ENCODE measurements at places on chromosomes 2 and 18.

DNA sequence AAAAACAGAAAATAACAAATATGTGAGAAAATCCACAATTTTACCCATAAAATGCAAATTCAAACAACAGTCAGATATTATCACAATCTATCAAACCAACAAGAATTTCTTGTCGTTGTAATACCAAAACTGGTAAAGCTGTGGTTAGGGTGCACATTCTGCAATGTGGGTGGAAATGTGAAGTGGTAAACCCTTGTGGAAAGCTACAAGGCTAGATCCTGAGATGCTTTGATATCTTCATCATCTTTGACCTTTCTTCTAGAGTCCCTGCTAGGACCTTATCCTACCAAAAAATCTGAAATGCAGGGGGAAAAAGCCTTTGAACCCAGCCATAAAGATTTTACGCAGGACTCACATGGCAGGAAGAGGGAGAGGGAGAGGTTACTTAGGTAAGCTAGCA is 17.2 kb upstream of the ATG16L1 start:
- DNase-seq = no peak

DNA sequence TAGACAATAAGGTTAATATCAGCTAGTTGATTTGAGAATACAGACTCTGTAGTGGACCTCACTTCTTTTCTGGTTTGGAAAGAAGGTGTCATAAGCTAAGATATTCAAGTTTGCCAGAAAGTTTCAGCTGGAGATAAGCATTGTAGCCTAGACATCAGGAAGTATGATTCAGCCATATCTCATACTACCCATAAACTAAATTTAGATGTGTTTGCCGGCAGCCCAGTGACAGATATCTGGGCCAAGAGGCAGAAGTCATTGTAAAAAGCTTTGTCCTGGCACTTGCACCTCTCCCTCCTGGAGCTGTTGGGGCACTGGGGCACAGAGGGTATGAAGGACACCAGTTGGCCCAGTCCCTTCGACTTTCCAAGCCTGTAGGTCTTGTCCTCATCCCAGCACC is 128.0 kb downstream of the EPHA4 start:
- DNase-seq = no peak

DNA sequence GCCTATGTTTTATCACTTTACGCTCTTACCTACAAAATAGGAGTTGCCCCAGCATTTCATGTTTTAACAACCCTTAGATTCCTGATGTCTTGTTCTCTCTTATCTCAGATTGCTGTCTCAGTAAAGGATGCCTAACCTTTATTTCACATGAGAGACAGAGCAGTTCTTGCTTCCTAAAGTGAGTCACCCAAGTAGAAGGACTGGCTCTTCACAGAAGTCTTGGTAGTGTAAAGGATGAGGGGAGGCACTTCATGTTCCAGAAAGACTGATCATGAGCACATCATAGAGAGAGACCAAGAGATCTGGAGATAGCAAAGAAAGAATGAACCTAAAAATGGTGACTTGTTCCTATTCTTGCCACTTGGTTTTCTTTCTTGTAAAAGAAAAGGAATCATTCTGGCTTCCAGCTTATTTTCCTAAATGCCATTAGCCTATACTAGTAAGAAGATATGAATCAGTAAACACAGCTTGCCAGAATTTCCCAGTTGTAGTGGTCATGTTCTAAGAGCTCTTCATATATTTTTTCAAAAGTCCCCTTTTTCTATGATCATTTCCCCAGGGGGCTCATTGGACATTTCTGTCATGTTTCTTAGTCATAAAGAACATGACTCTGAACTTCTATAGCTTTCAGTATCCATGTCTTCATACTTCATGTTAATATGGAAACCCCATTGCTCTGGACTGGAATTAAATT is 54.9 kb downstream of the MAPRE2 start:
- no peak for DNase-seq

DNA sequence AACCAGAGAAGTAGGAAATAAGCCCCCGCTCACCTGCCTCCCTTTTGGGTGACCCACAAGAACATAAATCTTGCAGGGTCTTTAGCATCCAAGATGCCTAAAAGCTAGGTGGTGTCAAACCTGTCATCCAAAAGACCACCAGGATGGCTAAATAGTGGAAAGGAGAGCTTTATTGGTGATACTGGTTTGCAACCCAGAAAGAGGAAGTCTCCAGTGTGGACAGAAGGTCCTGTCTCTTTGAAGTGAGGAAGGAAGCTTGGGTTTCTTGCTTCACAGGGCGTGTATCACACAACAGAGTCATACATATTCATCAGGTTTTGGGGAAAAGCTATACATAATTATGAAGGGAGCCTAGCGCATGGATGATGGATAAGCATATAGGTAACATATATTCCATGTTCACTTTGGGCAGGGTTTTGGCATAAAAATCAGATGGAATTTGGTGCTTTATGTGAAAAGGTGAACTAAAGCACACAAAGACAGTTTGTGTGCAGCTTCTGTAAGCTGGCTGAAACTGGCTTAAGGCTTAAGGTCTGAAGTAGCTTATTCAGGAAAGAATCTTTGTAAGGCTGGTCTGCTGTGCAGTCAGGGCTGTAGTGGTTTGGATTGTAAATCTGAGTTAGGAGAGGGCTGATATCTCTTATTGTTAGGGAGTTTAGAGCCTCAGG is 102.2 kb upstream of the MSH2 start:
- no peak for DNase-seq

- DNase-seq = no peak
These were observed 10.2 kb upstream of the PTPN4 start for GRCh38 chr2:119749477-119750012.

DNA sequence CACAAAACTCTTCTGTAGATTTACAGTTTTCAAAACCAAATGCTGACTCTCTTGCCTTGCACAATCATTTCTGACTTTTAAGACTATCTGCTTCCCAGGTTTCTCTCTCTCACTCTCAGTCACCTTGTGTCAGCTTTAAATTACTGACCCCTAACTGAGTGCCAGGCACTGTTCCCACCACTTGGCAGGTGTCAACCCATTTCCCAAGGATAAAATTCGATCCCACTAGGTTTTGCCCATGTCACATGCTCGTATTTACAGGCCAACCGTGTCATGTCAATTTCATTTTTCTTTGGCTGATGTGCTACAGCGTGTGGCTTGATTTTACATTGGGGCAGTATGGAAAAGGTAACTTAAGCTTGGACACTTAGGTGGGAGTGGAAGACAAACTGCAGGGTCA is 26.1 kb upstream of the LMAN1 start:
- no peak for DNase-seq

DNA sequence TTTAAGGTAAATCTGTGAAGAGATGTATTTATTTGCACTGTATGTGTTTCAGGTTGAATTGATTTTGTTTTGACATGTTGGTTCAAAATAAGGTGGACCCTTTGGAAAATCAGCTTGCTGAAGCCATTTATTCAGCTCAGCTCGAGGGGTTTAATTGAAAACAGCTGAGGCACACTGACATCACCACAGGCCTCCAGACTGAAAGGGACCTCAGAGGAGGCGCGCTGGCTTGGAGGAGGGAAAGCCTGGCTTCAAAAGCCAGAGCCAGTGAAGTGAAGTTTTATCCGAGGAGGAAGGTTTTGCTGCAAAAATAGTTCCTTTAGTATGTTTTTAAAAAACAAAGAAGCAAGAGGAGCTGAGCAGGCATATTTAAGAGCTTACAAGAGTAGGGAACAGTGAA is 26.9 kb upstream of the DNMT3A start:
- DNase-seq = no peak

DNA sequence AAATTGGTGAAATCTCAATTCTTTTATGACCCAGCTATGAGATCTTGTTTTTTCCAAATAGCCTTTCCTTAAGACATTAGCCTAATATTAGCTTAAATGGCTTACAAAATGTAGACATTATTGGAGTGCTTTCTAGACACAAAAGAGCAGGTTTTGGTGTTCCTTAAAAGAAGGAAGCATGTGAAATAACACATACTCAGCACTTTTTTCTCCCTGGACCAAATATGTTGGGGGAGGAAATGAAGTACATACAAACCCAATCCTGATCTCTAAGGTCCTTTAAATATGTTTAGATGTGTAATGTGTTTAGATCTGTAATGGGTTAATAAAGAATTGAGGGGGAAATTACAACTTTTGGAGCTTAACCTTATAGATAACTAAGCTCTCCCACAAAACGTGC is 3.4 kb upstream of the ZDBF2 start:
- DNase-seq = no peak

DNA sequence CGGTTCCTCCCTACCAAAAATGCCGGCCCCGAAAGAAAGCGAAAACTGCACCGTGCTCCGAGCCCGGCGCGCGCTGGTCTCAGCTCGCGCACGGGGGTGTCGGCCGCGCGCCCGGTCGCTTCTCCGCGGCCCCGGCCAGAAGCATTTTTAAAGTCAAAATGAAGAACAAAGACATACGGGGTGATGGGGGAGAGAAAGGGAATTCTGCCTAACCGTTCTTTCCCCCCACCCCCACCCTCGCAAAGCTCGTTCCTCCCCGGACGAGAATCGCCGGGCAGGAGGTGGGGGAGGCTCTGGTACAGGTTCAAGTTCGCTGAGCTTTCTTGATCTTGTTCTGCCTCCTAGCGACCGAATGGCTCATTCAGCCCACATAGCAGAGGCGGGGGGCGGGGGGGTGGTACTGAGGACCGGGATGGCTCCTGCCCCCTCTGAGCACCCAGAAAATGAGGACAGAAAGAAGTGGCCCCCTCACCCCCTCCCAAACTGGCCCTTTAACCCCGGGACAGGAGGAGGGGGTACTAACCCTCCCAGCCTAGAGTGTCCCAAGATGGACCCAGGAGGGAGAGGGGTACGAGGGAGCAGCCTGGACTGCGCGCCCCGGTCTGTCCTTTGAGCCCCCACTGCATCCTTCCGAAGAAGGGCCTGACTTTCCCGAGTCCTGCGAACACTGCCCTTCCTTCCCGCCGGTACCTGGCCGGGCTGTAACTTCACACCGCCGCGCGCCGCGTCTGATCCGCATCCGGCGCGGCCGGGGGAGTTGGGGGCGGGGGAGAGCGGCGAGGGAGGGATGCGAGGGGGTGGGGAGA is 3.1 kb downstream of the BCL11A start:
- DNase-seq = peak; percentile 77

DNA sequence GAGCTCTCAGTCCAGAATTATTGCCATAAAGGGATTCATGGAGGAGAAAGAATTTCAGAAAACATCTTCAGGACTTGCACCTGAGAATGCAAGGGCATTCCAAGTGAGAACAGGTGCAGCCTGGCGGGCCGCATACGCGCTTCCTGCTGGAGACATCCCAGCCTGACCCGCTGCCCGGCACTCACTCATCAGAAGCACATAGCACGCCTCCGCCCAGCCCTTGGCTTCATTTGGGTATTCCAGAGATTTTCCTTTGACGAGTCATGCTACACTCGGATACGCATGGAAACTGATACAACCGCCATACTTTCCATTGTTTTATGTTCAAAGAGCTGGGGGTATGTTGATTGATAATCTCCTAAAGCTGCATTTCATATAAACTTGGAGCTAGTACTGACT is 228.0 kb upstream of the ID2 start:
- no peak for DNase-seq

DNA sequence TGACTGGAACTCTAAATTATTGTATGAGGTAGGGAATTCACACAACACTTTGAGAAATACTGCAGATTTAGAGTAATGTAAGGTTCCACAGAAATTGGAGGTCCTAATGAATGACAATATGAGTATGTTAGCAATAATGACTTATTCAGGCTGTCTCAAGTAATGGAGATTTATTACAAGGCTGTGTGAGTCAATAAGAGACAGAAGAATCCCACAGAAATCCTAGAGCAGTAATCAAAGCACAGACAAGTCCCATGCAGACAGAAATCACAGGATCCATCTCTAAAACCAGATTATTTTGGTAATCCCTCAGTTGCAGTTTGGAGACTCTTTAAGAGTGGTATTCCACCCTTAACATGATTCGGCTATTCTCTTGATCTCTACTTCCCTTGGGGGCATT is 83.6 kb downstream of the FAM161A start:
- DNase-seq = no peak

GRCh38 chr18:74342416-74343043 is 26.9 kb downstream of the C18orf63 start:
- no peak for DNase-seq

DNA sequence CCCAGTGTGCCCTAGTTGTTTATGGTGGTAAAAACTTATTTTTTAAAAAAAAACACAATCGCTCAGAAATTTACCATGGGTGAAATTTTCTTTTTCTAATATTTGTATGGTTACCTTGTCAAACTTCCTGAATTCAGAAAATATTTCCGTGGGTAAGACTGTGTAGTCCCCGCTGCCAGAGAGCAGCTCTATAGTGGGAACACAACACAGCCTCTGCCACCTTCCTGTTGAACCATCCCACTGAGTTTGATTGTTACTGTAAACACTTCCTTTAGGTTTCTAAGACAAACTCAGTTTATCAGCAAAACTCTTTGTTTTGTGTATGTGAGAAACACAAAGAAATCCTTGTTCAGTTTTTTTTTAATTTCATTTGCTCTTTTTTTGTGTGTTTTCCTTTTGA is 17.9 kb downstream of the DNAH6 start:
- no peak for DNase-seq

DNA sequence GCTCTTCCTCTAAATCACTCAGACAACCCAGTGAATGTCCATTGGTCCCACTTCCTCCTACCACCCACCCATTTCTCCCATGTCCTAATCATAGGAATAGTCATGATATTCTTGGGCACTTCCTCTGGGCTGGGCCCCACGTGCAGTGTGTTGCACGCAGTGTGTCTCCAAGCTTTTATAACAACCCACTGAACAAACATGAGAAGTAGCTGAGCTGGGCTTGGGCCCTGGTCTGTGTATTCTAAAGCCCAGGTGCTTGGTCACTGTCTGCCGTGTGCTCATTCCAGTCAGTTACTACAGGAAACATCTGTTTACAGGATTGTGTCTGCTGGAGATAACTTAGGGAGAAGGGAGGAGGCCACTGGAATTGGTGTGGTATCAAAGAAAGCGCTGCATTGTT is 64.2 kb upstream of the THOC1 start:
- no peak for DNase-seq

GRCh38 chr18:59910967-59911366 is 11.2 kb downstream of the PMAIP1 start:
- no peak for DNase-seq

DNA sequence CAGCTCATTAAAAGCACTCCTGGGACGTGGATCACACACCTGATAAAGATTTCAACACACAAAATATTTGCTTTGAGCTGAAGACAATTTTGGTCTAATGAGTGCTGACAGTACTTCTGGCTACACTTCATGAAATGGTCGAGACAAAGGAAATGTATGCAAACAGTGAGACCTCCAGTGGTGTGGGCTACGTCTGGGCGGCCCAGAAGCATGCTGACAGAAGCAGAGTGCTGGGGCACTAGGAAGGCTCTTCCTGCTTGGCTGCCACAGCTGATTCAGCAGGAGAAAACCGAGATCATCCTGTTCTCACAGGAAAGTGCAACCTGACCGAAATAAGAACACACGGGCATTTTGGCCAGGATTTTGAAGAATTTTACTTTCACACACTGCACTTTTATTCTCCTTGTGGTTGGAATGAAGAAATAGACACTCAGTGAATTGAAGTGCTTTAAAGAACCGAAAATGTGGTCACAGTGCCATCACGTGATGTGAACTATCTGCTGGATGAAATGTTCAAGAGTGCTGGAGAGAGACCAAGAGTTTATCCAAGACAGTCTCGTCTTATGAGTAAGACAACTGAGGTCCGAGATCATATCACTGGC is 149.5 kb downstream of the CCBE1 start:
- DNase-seq = no peak

All from caudate nucleus (tissue), 63 donors.